Stimulated activated CD8-positive, alpha-beta memory T cell treated with anti-CD3 and anti-CD28 coated beads, Interleukin-4, amount 100 ng/mL, for 4 hours (primary cell): ENCODE measurements at places on chromosomes 12 and 14.

- DNase-seq = no peak
Observed at GRCh38 chr12:106908561-106908960, 47.1 kb upstream of the TMEM263 start.

DNA sequence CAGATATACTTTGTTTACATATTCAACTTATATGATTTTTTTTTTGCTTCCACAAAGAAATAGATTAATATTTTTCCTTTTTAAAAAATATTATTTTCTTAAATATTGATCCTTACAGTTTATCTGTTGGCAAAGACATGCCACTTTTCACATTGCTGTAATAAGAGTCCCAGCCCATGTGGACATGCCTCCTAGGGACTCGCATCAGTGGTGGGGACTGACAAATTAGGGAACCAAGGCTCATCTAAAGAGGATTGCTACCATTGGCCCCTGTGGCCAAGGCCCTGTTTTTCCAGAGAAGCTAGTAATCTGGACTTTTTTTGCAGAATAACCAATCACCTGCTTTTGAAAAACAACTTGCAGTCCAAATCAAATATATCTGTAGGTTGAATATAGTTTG lies 27.8 kb upstream of the BMAL2 start:
- DNase-seq = no peak

DNA sequence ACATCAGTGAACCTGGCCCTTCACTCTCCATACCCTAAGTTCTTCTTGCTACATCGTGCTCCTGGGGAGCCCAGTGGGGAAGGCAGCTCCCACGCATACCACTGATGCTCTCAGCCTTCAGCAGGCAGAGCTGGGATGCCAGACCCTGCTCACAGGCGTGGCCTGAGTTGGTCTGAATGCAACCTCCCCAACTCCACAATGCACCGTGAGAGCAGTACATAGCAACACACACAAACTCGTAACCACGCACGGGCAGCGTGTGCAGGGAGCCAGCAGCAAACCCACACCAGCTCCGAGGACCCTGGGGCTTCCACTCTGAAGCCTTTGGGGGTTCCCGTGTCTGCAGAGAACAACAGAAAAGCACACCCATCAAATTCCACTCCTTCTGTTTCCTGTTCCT lies 37.3 kb downstream of the ANO2 start:
- no peak for DNase-seq

DNA sequence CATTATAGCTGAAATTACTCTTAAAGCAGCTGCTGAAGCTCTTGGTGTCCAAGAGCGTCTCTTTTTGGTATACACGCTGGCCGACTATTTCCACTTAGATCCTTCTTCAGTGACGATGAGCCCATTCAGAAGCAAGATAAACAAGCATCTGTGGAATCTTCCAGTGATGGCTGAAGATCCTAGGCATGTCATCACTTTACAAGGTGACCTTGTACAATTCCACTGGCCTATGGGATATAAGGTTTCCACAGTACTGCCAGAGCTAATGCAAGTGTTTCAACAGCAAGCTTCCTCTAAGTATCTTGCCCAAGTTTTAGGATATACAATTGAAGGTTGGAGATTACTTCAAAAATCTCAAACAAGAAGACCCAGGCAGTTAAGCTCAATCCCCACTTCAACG lies 47.0 kb downstream of the INTS13 start:
- DNase-seq = no peak

- DNase-seq = no peak
Observed at GRCh38 chr14:22039938-22040780, 366.5 kb upstream of the OR4E1 start.

GRCh38 chr14:102201776-102202175 lies 62.1 kb downstream of the WDR20 start:
- DNase-seq = no peak

DNA sequence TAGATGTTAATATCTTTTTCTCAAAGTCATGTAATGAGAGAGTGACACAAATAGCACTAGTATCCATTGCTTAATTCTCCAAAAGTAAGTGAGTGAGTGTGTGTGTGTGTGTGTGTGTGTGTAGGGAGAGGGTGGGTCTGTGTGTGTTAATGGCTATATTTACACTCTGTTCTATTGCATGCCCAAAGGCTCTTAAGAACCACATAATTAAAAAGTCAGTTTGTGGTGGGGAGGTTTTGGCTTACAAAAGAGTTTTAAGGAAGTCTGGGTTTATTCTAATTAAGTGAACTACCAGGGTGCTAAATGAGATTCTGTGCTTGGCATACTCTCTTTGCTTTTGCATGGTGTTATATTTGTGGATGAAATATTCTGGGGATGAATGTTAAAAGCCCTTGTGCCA lies 1897.6 kb upstream of the FLRT2 start:
- no peak for DNase-seq

- DNase-seq = no peak
Observed at GRCh38 chr14:32457213-32457920, 128.3 kb downstream of the AKAP6 start.

- DNase-seq = no peak
Observed at GRCh38 chr12:112243255-112244110, 118.1 kb downstream of the TRAFD1 start.

DNA sequence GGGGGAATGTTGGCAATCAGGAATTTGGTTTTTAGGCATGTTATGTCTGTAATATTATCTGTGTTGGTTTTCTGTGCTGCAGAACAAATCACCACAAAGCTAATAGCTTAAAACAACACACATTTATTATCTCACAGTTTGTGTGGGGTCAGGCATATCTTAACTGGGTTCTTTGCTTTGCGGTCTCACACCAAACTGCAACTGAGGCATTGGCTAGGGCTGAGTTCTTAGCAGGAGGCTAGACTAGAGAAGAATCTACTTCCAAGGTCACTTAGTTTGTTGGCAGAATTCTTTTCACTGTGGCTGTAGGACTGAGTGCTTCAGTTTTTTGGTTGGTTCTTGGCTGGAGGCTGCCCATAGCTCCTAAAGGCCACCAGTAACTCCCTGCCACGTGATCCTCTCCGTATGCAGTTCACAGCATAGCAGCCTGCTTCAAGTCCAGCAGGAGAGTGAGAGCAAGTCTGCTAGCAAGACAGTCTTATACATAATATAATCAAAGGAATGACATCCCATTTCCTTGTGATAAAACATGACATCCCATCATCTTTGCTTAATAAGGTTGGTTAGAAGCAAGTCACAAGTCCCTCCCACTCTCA lies 21.6 kb downstream of the ATF1 start:
- no peak for DNase-seq

DNA sequence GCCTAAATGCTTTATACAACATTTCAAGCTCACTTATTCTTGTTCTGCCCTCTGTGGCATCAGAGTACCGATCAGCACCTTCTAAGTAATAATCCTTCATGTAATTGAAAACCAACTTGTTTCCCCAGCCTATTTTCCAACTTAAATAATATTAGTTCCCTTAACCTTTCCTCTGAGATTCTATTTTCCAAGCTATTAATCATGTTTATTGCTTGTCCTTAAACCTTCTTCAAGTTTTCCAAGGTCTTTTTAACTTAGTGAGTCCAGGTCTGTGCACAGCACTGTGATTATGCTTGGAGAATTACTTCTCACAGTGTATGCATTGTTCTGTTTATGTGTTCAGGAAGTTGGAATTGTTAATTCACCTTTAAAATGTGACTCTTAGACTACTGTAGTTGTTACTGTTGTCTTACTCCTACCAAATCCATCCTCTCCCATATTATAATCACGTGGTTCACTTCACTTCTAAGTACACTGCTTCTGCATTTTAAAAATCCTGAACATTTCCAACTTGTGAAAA lies 1039.3 kb upstream of the FOXG1 start:
- no peak for DNase-seq

DNA sequence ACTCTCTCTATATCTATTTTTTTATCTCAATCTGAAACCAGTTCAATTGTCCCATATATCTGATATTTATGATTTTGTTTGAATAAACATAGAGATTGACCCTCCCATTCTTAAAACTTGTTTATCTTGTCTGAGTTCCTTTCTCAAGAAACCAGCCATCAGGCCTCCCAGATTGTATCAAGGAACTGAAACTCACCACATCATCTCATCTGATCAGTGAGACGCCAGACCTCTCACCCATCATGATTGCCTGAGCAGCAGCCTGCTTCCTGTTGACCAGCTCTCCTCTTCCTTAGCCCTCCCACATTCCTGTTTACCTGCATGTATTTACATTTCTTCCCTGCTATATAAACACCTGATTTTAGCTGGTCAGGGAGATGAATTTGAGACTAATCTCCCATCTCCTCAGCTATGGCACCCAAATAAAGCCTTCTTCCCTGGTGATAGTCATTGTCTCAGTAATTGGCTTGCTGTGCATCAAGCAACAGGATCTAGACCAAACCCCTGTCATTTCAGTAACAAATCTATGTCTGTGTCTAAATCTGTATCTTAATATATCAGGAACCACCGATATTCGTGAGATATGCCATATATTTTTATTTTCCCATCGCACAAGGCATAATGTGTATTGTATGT lies 323.6 kb downstream of the TMTC2 start:
- no peak for DNase-seq

GRCh38 chr12:66232263-66232662 lies 43.2 kb downstream of the IRAK3 start:
- DNase-seq = no peak

- no peak for DNase-seq
Observed at GRCh38 chr12:121524196-121524916, 56.5 kb downstream of the KDM2B start.

- no peak for DNase-seq
Observed at GRCh38 chr12:88207921-88208620, 66.0 kb downstream of the TMTC3 start.

- DNase-seq = no peak
Observed at GRCh38 chr12:92278378-92278828, 132.8 kb upstream of the BTG1 start.

GRCh38 chr12:121816925-121817647 lies 13.3 kb downstream of the SETD1B start:
- DNase-seq = no peak

DNA sequence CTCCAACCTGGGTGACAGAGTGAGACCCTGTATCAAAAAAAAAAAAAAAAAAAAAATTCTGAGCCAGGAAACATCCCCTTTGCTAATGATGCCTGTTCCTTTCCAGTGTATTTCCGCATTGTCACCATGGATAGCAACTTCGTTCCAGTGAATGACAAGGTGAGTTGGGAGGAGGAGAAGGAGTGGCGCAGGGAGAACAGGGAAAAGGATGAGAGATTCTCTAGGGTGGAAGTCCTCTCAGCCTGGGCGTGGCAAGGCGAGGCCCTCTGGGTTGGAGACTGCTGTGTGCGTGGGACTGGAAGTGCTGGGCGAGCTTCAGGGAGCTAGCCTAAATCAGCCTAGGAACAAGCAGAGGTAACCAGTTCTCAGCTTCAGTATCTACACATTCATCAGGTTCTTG lies 7.2 kb downstream of the A2ML1 start:
- DNase-seq = no peak

GRCh38 chr12:49803693-49804450 lies 24.3 kb downstream of the NCKAP5L start:
- no peak for DNase-seq

DNA sequence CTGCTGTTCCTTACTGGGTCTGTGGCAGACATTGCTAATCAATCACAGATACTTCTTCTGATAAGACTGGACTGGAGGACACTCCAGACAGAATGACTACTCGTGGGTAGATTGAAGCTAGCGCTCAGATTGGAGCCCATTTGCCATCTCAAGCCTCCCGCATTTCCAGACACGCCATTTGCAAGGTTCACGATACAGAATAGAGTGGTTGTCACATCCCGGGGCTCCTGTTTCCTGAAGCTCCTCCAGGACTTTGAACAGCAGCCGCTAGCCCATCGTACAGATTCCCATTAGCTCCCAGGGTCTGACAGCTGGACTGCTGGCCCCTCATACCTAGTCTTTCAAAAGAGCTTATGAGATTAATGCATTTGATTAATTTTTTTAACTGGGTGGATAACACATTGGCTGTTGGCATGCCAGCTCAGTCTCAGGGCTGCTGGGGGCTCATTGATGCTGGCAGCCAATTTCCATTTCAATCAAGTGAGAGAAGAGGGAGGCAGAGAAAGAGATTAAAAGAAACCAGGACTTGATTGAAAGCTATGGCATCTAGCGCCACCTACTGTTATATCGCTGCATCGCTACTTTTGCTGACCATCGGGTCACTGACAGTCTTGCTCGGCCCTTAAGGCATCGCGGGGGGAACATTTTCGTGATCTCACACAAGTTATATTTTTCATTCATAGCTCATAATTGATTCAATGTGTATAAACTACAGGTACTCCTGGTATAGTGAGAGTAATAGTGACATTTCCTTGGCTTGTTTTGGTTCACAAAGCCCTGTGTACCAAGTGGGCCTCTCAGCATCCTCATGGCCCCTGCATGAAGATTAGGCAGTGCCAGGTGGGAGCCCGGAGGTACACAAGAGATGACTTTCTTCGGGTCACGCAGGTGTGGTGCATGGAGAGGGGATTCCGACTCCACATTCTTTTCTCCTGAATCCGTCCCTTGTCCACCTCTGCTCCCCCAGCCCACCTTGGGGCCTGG lies 78.6 kb downstream of the CCDC60 start:
- no peak for DNase-seq

DNA sequence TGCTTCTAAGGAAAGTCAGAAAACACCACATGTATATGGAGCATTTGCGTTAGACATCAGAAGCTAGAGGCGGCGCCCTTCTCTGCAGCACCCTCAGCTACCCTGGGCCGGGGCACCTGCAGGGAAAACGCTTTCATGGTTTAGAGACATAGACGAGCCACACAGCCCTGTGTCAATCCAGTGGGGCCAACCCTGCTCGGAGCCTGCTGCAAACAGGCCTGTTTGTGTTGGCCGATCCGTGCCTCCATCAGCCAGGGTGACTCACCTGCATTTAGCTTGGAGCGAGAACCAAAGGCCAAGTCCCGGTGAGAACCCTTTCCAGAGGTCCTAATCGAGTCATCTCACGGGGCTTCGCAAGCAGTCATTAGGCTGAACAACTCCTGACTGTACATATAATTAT lies 19.5 kb upstream of the FZD10 start:
- DNase-seq = no peak

DNA sequence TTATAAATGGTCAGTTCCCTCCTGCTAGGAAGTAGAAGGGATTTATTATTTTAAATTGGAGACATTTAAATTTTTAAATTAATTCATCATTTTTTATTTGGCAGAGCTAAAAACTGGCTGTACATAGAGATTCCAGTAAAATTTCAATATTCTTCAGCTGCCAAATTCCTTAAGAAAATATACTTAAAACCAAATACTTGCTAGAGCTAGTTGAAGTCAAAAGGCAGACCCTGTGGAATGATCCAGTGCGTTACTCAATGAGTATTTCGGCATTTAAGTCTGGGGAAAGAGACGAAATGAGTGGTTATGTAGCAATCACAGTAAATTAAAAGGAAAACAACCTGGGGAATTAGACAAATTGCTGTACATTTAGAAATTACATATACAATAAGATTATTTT lies 1104.7 kb downstream of the SLC6A15 start:
- DNase-seq = no peak

GRCh38 chr14:67837011-67837624 lies 17.5 kb downstream of the RAD51B start:
- DNase-seq = no peak

GRCh38 chr14:30669594-30669993 lies 47.5 kb downstream of the SCFD1 start:
- DNase-seq = no peak

- DNase-seq = no peak
Observed at GRCh38 chr14:30756594-30756993, 117.8 kb upstream of the COCH start.
